ENCODE measurements at places on chromosomes 7 and 10. TPM values are rescaled to one million over a fixed set of nuclear protein-coding genes. Genes with fewer than 3 reads are reported as not detected.

The POU6F2 gene
- not detected for total RNA-seq

The EIF4H gene
- 201 TPM for total RNA-seq

The IMMP2L gene
- 10.8 TPM for total RNA-seq

The SKIDA1 gene
- total RNA-seq: 2.0 TPM

The SPOCK2 gene
- 1.4 TPM for total RNA-seq

The SLC13A1 gene
- total RNA-seq: not detected

The ZNF365 gene
- total RNA-seq: 0.05 TPM

The LEP gene
- not detected for total RNA-seq

The ARHGEF35 gene
- total RNA-seq: 2.9 TPM

The SLC26A5 gene
- not detected for total RNA-seq

The OPN1SW gene
- total RNA-seq: not detected

The NKX6-2 gene
- total RNA-seq: not detected

The NODAL gene
- total RNA-seq: not detected

The PDCD11 gene
- total RNA-seq: 18.5 TPM

The GPNMB gene
- 209 TPM for total RNA-seq

The EGFR gene
- total RNA-seq: 40.8 TPM

The GIMAP5 gene
- 1.4 TPM for total RNA-seq

The NME8 gene
- not detected for total RNA-seq

The PAX4 gene
- total RNA-seq: not detected

The NRP1 gene
- 364 TPM for total RNA-seq

The CALML3 gene
- total RNA-seq: not detected

The PDZD7 gene
- total RNA-seq: 0.06 TPM

The PRF1 gene
- total RNA-seq: not detected

The HKDC1 gene
- total RNA-seq: not detected

The PWWP2B gene
- total RNA-seq: 2.4 TPM

The MTERF1 gene
- 5.7 TPM for total RNA-seq

The CHN2 gene
- total RNA-seq: 0.93 TPM

The CREB5 gene
- 1.7 TPM for total RNA-seq

The SOSTDC1 gene
- not detected for total RNA-seq

The PLEKHS1 gene
- not detected for total RNA-seq

The GPR26 gene
- total RNA-seq: not detected

The ZNF804B gene
- total RNA-seq: not detected

The HOXA10 gene
- total RNA-seq: not detected

The SHOC2 gene
- 28.3 TPM for total RNA-seq

The FGFR2 gene
- not detected for total RNA-seq

The CRTAC1 gene
- not detected for total RNA-seq

The SLC26A3 gene
- not detected for total RNA-seq

The IGF2BP3 gene
- total RNA-seq: 17.7 TPM

The GIMAP8 gene
- total RNA-seq: 0.62 TPM

The PYROXD2 gene
- 3.6 TPM for total RNA-seq

The ITGA8 gene
- total RNA-seq: 13.8 TPM

The RBP3 gene
- not detected for total RNA-seq

The CYP26A1 gene
- total RNA-seq: not detected

The OGA gene
- total RNA-seq: 50.9 TPM

The PNLIPRP2 gene
- total RNA-seq: not detected

The OR2A5 gene
- not detected for total RNA-seq

The HOXA11 gene
- total RNA-seq: not detected

The SCART1 gene
- total RNA-seq: 2.2 TPM

The SLC35G1 gene
- 3.7 TPM for total RNA-seq

The STEAP1B gene
- 1.1 TPM for total RNA-seq

The CNPY1 gene
- total RNA-seq: not detected

The CHCHD3 gene
- 43.7 TPM for total RNA-seq

The ABCF2 gene
- total RNA-seq: 39.1 TPM

The NYAP1 gene
- total RNA-seq: 0.59 TPM

The EMX2 gene
- total RNA-seq: 0.75 TPM

The SYT15 gene
- total RNA-seq: under 0.01 TPM
